ENCODE measurements at places on chromosomes 13 and 19.
A peak's percentile ranks its signal among the peaks of the same experiment; 100 is the strongest.

GRCh38 chr19:32174386-32175113, 170.9 kb upstream of the ZNF507 start:
- no peak for DNase-seq

- DNase-seq: no peak
These were observed 6.8 kb downstream of the F2RL3 start for GRCh38 chr19:16895467-16896145.

DNA sequence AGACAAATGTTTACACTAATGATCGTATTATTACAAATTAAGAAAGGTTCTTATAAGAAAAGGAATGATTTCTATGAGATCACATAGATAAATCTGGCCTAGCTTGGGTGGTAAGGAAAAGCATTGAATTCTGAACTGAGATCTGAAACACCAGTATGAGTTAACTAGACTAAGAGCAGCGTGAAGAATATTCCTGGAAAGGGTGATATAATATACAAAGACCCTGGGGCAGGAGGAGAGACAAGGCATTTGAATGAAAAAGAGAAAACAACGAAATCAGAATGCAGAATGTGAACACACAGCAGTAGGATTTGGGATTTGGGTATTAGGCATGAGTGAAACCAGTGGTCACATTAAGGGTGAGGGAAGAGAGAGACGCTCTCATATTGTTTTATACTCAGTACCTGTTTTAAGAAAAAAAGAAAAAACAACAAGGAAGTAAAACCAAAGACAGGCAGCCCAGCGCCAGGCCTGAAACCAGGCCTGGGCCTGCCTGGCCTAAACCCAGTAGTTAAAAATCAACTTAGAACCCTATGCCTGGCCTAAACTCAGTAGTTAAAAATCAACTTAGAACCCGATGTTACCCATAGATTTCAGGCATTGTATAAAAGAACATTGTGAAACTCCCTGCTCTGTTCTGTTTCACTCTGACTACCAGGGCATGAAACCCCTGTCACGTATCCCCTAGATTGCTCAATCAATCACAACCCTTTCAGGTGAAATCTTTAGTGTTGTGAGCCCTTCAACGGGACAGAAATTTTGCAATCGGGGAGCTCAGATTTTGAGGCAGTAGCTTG, 287.1 kb downstream of the ITGBL1 start:
- DNase-seq: no peak

DNA sequence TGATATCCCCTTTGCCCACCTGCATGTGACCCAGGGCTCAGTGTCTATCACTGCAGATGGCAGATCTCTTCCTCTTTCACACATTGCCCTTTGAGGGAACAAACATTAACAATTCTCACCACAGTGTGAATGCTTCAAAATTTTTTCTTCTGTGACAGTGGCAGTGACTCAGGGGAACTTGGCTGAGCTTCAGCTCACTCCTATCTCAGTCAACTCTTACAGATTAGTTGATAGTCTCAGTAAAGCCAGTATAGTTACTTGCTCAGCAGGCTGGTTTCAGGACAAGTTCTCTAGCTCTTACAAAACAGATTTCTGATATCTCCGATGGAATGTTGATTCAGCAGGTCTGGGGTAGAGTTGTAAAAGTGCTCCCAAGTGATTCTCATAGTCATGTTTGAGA, 166.9 kb downstream of the DLEU7 start:
- DNase-seq: peak; percentile 30

- no peak for DNase-seq
These were observed 7.6 kb downstream of the TPT1 start for GRCh38 chr13:45333251-45333976.

DNA sequence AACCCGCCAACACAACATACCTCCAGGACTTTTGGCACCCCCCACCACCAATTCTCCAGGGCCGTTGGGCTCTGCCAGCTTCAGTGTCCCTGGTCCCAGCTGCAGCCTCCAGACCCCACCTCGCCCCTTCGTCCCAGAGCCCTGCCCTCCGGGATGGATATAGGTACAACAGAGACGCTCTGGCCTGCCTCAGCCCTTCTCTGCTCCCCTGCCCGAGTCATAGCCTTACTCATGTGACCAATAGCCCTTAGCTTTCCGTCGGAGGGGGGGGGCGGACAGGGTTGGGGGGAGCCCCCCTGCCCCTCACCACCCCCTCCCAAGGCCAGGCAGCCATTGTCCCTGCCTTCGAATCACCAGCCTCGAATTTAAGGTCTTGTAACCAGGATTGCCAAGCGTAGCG, 70.8 kb upstream of the NFIC start:
- DNase-seq: no peak

DNA sequence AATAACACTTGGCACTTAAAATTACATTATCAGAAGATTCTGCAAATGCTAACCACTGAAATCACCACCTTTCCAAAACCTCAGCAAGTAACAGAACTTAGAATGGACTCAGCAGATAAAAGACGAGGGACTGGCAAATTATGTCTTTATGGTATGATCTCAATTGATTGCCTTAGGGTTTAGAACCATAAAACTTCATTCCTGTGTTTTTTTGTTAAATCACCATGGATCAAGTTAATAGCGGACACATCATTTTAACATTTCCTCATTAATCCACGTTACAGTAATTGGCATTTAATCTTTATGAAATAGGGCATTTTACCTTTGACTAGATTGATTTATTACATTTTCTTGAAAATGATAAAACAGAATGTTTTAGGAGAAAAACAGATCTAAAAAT, 2070.3 kb downstream of the PCDH9 start:
- DNase-seq: no peak

DNA sequence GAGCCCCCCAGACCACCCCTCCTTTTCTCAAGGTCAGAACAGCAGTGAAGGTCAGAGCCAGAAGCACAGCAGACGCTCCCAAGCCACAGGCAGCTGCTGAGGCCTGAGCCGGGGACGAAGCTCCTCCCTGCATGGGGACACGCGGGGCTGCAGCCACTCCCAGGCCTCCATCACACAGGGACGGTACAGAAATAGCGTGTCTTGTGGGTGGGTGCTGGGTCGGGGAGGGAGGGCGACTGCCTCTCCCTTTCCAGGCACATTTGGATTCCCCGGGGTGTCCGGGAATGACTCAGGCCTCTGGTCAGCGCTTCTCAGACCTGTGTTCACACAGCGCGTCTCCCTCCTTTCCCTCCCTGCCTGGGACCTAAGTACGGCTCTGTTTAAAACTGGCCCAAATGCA, 33.2 kb downstream of the RASA3 start:
- peak; percentile 81 for DNase-seq

Data from NCI-H226 (cell line).